ENCODE measurements at places on chromosomes 2 and 18. TPM values are rescaled to one million over a fixed set of nuclear protein-coding genes. Genes with fewer than 3 reads are reported as not detected.
A peak's percentile ranks its signal among the peaks of the same experiment; 100 is the strongest.

The SCYGR4 gene
- not detected for total RNA-seq

- no peak overlapping the region for H3K4me3 ChIP-seq
- DNase-seq: no peak
- no peaks in the 10 kb centered on the region for H3K36me3 ChIP-seq
- no peaks in the 10 kb centered on the region for H3K4me1 ChIP-seq
- no peak overlapping the region for H3K27ac ChIP-seq
Measured at GRCh38 chr2:112885506-112885902, 25.5 kb upstream of the IL37 start.

DNA sequence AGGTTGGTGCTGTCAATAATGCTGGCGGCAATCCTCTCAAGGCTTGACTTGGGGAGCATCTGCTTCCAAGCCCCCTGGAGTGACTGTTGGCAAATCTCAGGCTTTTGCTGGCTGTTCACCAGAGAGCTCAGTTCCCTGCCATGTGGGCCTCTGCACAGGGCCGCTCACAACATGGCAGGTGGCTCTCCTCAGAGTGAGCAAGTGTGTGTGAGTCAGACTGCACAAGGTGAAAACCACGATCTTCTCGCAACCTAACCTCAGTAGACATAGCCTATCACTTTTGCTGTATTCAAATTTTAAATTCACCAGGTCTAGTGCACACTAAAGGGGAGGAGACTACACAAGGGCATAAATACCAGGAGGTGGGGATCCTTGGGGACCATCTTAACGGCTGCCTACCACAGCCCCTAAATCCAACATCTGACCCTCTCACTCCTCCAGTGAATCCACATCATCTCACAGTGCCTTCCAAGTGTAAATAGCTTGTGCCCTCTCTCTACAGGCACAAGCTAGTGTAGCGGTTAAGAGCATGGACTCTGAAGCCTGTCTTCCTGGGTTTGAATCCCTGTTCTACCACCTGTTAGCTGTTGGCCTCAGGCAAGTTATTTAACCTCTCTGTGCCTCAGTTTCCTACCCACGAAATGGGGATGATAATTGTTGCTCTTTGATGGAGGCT is 187.7 kb upstream of the CXCR4 start:
- no peak overlapping the region for H3K27ac ChIP-seq
- H3K27me3 ChIP-seq: peaks cover 16% of the 10 kb centered on the region
- H3K36me3 ChIP-seq: no peaks in the 10 kb centered on the region
- no peak for DNase-seq

DNA sequence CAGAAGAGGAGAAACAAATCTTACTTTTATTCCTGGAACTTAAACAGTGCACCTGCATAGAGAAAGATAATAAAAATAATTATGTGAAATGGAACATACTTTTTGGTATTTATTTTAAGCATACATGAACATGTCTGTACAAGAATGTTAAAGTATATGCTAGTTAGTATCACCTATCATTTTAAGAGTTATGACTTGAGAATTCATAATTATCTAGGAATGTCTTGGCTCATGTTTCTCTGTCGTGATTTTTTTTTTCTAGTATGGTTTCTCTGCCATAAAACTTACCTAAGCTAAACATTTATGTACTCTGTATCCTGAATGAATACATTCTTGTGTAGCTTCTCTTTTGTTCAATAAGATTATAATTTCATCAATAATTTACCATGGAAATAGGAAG is 4.2 kb downstream of the SERPINB7 start:
- no peak for DNase-seq
- peak overlapping the region; percentile 71 for H3K27ac ChIP-seq
- no peaks in the 10 kb centered on the region for H3K4me1 ChIP-seq
- peaks cover 3% of the 10 kb centered on the region for H3K27me3 ChIP-seq
- H3K36me3 ChIP-seq: no peaks in the 10 kb centered on the region
- peak overlapping the region; percentile 71 for H3K4me3 ChIP-seq
